MM.1S (cell line): ENCODE measurements at places on chromosomes 12 and 14.

DNA sequence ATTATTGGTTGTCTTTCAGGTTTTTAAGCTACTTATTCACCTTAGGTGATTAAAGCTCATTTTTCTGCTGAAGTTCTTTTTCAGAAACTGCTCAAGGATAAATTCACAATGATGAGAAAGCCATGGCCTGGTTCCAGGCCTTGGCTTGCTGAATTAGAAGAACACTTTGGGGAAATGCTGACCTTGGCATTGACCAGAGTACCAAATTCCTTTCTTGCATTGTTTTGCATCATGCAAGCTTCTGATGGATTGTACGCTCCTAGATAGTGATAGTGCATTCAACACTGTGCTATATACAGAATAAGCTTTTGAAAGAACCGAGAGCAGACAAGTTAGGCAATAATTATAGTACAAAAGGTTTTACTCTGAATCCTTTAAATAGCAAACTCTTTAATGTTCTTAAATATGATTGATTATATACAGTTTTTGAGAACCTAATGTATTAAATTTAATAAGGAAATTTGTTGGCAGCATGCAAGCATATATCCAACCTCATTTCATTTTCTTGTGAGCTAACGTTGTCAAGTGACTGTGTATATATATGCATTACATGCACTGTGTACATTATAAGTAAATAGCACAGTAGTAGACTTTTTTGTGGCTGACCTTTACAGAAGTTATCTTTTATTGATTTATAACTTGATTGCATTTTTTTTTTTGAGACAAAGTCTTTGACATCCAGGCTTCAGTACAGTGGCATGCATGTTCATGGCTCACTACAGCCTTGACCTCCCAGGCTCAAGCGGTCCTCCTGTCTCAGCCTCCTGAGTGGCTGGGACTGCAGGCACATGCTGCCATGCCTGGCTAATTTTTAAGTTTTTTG, 99.2 kb downstream of the DIP2B start:
- DNase-seq: no peak

DNA sequence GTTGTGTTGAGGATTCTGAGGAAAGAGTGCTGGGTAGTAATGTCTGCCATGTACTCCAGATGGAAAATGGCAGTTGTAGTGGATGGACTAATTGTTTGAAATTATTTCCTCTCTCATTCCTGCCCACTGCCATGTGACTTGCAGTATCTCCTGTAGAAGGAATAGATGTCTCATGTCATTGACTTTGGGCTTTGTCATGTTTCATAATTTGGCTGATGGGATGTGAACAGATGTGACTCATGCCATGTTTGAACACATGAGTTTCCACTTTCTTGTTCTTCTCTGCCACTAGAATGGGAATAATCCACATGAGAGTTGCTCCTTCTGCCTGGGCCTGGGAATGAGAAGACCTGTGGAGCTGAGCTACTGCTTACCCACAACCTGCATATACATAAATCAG, 2.4 kb upstream of the CALCOCO1 start:
- DNase-seq: no peak

DNA sequence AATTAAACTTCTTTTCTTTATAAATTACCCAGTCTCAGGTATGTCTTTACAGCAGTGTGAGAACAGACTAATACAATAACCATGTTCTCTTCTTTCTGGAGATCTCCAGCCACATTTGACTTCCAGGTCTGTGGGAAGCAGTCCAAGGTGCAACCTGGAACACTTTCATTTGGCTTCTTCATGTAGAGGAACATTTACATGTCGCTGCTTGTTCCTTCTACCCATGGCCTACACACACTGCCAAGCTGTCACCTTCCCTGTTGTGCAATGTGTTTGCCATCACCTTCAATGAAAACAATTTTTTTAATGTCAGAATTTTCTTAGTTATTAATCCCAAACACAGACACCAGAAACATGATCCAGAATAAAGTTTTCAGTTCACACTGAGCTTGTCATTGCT, 104.7 kb downstream of the PRKCH start:
- DNase-seq: no peak

DNA sequence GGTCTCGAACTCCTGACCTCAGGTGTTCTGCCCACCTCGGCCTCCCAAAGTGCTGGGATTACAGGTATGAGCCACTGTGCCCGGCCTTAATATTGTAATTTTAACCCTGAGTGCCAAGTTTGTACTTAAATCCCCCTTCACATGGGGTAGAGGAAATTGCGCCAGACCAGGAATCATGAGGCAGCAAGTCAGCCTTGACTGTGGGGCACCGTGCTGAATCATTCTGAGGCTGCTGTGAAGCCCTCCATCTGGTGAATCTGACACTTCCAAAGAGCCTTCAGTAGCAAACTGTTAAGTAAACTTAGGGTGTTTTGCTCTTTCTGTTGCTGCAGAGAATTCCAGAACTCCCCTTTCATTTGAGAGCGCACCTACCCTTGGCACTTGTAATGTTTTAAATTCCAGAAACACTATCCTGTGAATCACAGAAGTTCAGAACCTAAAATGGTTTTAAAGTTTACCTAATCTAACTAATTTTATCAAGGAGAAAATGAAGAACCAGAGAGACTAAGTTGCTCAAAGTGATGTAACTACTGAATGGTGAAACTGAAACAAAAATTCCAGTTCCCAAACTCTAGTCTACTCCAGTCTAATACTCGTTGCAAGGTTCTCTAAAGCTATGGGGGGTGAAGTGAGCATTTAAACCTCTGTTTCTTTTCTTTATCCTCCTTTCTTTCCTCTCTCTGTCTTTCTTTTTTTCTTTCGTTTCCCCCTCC, 7.5 kb downstream of the HEBP1 start:
- peak; percentile 59 for DNase-seq

GRCh38 chr14:99752486-99753121, 40.6 kb upstream of the EML1 start:
- DNase-seq: no peak

DNA sequence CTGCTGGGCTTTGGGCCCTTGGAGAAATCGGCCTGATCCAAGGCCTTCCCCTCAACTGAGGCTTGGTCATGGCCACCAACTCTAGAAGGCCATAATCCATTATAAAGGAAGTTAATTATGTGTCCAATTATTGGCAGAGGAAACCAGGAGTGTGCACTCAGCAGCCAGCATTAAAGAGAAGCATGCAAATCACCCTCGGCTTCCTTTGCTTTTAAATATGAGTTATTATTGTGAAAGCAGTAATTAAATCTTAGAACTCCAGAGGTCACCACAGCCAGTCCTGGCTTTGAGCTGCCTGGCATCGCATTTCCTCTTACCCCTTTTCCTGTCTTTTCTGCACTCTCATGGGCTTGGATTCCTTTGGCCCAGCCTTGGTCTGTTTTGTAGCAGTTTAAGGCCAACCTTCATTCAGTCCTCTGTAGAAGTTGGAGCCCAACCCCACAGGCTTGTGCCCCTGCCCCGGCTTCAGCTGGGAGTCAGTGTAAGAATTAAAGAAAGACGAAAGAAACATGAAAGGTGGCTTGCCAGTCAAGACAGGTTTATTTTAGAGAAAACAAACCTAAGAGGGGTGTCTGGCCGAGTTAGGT, 14.7 kb upstream of the KRT86 start:
- no peak for DNase-seq
